Melanocyte of skin (primary cell): ENCODE measurements at places on chromosomes 6 and 20. TPM values are rescaled to one million over a fixed set of nuclear protein-coding genes. Genes with fewer than 3 reads are reported as not detected.

RXRB gene
- 8.7 and 13.3 TPM in 2 replicates for total RNA-seq

OR2B6 gene
- not detected in 2 replicates for total RNA-seq

TFAP2D gene
- total RNA-seq, result not detected in 2 replicates

FABP7 gene
- 14.1 and 69.1 TPM in 2 replicates for total RNA-seq

MAFB gene
- total RNA-seq, result 1.5 and 1.7 TPM in 2 replicates

TP53TG5 gene
- not detected in 2 replicates for total RNA-seq
